Bone marrow (tissue), 2 donors: ENCODE measurements at places on chromosomes 11 and 22.

DNA sequence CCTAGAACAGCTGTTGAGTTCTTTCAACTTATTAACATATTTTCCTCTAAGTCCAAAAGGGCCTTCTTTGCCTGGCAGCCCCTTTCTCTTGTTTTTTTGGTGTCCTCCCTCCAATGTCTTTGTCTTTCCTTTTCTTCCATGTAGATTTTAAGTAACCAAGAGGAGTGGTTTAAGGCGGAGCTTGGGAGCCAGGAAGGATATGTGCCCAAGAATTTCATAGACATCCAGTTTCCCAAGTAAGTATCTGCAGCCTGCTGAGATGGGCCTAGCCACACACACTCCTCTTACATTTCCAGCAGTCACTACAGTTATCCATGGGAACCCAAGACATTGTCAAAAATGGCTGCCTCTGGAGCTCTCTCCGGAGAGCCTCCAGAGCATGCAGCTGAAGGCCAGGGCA, 4.5 kb upstream of the TMA7B start:
- no peak for DNase-seq

DNA sequence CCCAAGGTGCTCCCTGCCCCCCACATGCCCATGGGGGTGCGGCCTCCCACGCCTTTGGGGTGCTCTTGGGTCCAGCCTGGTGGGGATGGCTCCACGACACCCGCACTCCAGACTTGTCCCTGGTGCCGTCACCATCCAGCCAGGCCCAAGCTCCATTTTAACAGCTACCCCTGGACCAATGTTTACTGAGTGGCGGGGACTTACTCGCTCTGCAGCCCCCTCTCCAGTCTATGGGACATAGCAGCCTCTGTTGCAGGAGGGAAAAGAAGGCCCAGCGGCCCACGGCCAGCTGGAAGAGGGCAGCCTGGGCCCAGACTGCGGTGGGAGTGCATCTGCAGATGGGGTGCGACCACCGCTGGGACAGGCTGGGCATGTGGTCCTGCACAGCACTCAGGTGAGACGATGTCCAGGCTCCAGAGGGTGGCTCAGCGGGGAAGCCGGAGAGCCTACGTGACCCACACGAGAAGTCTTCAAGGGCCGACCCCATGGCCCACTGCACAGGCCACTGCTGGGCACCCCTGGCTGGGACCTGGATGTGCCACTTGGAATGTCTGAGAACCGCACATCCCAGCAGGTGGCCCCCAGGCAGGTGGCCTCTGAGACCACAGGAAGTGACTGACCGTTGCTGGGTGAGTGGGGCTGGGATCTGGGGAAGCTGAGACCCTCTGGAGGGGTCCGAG, 18.1 kb downstream of the IL17REL start:
- no peak for DNase-seq

DNA sequence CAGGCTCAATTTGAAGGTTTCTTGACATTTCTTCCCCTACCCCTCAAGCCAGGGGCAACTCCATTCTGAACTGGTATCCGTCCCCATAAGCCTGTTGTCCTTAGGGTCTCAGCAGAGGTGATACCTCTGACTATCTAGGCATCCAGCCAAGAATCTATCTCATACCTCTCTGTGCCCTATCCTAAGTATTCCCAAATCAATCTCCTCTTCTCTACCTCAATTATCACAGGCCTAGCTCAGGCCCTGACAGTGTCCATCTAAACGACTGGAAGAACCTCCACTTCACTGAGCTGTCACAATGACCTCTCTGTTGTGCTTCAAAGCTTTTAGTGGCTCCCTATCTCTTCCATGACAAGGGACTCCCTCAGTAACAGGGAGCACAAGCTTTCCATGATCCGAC, 26.9 kb downstream of the HIRA start:
- DNase-seq, result no peak

DNA sequence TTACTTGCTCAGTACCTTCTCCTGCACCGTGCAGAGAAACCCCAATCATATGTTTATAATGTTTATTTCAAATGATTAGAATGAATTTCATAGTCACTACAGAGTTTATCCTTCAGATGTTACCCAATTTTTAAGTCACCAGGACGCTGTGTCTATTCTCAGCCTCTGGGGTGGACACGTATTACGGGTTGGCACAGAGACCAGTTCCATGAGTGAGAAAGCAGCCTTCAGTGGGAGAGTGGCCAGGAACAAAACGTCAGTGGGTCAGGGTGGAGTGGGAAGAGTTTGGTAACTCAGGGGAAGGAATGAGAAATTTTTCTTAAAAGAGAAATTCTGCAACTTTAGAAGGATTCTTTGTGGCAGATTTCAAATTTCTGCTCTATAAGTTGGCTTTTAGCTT, 77.1 kb upstream of the MTMR2 start:
- no peak for DNase-seq

- no peak for DNase-seq
Measured at GRCh38 chr22:24027389-24027975, 16.4 kb downstream of the CABIN1 start.

DNA sequence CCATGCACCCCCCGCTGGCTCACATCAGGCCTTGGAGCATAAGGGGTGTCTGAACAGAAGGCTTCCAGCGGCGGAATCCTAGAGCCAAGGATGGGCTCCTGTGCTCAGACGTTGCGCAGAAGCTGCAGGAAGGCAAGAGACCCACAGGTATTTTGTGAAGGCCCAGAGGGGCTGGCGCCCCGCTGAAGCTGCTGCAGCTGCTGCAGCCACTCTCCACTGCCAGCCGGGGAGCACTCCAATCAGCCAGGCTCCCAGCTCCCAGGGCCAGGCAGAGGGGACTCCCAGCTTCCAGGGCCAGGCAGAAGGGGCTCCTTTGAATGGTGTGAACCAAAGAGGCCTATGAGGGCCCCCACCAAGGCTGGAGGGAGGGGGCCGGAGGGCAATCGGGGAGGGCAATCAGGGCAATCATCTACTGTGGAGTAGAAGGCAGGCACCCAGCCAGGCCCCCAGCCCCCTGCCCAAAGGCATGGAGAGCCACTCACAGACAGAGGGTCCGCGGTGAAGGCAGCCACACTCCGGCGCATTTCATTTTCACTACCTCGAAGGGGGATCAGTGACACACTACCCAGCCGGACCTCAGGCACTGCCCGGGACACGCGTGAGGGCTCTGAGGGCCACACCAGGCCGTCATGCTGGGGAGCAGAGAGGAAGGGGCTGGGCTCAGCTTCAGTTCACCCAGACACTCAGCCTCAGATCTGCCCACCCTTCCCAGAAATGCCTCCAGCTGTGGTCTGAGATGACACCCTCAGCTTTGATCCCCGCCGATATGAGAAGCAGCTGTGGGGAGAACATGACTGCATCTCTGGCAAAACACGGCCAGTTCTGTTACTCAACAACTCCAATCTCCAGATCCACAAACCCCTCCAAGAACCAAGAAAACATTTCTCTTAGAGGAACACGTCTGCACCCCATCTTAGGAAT, 11.6 kb upstream of the PDE2A start:
- DNase-seq, result no peak

DNA sequence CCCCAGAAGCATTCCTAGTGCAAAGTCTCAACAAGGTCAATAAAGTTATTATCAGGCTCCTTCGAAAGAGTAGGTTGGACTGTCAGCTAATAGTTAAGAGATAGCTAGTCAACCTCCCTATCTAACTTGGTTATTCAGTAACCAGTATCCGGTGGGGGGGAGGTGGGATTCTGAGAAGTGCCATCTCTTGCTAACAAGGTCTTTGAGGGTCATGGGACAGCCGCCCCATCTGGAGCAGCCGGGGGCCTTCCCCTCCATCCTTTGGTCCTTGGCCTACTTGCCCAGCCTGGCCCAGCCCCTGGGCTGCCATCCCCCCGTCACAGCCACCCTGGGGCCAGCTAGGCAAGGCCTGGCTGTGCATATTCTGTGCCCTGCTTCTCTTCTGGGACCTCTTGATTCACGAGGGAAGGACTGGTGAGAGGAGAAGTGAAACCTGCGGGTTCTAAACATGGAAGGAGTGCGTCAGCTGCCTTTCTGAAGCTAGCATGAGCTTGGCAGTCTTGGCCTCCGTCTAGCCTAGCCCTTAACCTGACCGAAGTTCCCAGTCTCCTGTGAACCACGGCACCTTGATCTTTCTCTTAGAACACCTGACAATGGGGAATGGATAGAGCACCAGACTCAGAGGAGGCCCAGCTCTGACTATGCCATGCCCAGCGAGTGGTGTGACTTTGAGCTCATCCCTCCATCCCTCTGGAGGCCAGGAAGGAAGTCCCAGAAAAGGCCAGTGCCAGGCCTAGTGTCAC, 9.3 kb downstream of the SLC37A2 start:
- peak; percentile 25 for DNase-seq

- no peak for DNase-seq
Measured at GRCh38 chr22:42862045-42862734, 5.1 kb upstream of the ARFGAP3 start.

DNA sequence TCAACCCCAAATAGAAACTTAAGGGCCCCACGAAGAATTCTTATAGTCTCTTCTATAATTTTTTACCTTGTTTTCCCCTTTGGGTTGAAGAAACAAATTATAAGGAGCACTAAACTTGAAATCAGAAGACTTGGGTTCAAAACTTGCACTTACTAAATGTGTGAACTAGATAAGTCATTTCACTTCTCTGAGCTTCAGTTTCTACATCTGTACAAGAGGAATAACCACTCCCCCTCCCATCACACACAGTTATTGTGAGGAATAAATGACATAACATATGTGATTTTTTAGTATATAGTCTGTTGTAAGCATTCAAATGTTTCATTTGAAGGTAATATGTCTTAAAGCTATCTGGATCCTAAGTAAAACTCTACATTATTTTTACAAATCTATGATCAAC, 78.8 kb downstream of the LIF start:
- no peak for DNase-seq

DNA sequence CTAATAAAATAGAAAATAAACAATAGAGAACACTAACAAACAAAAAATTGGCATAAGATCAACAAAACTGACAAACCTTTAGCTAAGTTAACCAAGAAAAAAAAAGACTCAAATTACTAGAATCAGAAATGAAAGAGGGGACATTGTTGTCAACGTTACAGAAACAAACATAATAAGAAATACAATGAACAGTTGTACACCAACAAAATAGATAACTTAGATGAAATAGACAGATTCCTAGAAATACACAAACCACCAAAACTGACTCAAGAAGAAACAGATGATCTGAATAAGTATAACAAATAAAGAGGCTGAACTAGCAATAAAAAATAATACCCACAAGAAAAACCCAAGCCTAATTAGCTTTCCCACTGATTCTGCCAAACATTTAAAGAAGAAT, 34.7 kb upstream of the TMPRSS4 start:
- DNase-seq, result no peak

DNA sequence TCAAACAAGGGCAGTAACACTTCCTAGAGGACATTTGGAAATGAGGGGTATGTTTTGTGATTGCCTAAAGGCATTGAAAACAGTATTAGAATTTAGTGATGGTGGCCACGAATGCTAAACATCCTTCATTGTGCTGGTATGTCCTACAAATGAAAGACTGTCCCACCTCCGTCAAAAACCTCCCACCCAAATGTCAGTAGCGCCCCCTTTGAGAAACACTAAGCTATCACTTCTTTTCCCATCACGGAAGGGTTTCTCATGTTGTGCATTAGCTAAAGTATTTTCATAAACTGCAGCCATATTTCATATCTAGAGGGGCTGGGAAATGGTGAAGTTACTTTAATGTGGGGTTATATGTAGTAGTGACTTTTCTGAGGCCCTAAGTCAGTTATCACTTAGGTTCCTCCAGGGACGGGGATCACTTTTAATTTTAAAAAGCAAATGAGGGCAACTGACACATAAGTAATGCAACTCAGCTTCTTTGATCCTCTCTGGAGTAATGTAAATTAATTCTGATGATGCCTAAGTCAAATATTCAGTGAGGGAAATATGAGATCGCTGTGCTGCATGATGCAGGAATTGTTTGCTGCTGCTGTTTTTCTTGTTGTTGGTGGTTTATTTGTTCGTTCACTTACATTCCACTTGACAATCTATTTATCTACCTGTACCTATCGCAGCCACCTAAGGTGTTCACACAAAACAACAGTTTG, 1403.4 kb upstream of the TENM4 start:
- DNase-seq, result no peak

DNA sequence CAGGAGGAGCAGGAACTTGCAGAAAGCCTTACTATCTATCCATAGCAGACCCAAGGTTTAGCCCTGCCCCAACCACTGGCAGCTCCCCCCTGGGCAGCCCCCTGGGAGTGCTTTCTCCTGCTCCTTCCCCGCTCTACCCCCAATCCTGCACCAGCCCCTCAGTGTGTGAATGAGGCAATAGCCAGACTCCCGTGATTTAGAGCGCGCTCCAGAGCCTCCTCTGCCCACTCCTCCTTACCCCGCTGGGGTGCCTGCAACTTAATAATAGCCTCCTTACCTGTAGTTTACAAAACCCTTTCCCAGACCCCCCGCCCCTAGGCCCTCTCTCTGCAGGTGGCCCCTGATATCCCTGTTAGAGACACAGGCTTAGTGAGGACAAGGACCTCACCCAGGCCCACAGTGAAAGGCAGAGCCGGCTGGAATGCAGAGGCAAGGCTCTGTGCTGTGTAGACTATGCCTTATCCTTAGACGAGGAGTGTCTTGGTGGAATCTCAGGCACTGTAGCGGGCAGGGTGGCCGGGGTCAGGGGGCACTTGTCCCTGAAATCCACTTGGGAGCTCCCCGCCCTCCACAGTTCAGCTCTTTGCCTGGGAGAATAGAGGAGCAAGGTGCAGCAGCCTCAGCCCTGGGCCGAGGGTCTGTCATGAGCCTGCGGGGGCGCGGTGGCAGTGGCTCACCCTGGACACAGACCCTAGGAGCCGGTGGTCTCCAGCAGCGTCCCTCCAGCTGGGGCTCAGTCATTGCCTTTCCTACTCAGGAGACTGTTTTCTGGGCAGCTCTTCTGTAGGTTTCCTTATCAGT, 4.3 kb upstream of the CARNS1 start:
- DNase-seq, result no peak

DNA sequence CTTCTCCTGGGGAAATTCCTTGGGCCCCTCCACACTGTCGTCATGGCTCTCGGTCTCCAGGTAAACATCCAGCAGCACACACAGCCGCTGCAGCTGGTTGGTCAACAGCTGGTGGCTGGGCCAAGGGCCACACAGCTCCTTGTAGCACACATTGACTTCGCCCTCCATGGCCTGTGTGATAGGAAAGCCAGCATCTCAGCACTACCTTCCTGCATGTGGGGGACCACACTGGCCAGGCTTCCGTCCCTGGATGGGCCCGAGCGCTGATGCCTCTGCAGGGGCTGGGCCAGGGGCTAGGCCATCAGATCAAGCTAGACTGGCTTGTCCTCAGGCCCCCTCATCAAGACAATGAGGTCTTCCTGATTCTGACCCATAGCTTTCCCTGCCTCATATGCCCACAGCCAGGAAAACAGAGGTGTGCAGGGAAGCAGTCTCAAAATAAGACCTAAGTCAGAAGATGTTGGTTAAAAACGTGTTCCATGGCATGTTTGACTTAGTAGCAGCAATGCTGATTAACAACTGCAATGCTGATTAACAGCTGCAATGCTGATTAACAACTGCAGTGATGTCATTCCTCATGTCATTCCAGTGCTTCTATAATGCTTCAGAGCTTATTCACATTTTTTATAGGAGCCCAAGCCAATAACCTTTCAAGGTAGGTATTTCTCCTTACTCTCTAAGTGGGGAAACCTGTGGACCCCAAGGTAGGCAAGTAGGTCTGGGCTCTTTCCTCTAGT, 31.3 kb downstream of the NEFH start:
- no peak for DNase-seq

GRCh38 chr22:35152316-35152715, 86.4 kb downstream of the ISX start:
- no peak for DNase-seq

GRCh38 chr11:46308631-46309419, 31.4 kb downstream of the CREB3L1 start:
- DNase-seq, result peak; percentile 39

GRCh38 chr11:84313830-84314359, 1027.7 kb upstream of the CCDC90B start:
- DNase-seq, result no peak
